Fibroblast of mammary gland (primary cell): ENCODE measurements at places on chromosomes 2 and 18.
A peak's percentile ranks its signal among the peaks of the same experiment; 100 is the strongest.

DNA sequence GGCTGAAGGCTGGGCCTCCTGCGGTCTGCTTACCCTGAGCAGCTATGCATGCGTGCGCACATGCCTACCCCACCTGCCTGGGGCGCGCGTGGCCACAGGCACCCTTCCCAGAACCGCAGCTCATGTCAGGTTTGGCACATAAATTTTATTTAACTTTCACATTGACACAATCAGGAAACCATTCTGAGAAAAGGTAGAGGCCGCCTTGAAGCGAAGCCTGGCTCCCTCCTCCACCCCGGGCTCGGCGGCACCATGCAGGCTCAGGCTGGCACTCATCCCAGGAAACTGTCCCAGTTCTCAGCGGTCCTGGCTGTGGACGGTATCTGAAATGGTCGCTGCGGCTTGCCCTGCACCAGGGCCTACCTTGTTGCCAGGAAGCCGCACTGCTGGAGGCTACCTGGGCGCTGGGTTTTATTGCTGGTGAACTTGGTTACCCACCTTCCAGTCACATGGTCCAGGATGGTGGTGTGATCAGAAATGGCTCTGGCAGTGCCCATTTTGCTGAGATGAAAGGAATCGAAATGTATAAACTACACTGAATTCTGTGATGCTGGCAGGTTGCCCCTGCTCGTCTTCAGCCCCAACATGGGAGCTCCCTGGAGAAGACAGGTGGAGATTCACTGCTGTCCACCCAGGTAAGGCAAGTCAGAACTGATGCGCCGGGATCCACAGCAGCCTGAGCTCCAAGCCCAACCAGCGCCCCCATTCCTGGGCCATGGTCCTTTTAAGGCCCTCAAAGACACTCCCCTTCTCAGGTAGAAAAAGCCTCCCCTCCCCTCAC, 25.5 kb downstream of the CHST10 start:
- no peak for DNase-seq

DNA sequence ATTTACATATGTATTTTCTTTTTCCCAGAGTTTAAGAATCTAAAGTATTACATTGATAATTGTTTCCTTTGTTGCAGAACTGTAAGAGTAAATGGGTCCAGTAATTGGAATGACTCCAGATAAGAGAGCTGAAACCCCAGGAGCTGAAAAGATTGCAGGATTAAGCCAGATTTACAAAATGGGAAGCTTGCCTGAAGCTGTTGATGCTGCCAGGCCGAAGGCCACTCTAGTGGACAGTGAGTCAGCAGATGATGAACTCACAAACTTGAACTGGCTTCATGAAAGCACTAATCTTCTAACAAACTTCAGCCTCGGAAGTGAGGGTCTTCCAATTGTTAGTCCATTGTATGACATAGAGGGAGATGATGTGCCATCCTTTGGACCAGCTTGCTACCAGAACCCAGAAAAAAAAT, 183.8 kb upstream of the STON1 start:
- peak; percentile 92 for DNase-seq

DNA sequence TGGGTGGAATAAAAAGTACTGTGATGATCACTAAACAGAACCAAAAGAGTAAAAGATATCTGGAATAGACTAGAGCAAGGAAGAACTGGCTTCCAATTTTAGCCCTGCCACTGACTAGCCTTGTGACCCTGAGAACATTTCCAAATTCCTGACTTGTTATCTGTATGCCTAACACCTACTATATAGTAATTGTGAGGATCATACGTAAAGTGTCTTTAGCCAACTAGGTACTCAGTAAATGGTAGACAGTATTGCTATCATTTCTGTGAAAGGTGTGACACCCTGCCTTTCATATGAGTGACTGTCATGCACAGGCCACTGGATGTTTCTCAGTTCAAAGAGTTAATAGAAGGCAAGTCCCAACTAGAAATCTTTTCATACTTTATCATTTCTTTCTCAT, 29.8 kb downstream of the CYTIP start:
- DNase-seq = no peak

GRCh38 chr2:206983161-206983859, 44.0 kb downstream of the CPO start:
- peak; percentile 70 for DNase-seq

DNA sequence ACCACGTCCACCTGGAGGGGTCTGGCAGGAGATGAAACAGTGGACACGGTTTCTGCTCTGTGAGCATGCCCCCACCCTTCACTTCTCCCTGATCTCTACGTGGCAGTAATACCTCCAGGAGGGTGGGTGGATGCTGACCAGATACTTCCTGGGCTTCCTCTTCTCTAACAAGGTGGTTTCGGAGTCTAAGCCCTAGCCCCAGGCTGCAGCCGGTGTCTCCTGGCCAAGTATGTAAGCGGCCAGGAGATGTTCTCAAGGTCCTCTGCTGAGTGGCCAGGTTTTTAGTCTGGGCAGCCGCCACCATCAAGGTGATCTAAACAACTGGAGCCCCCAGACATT, 101.8 kb upstream of the ASB18 start:
- DNase-seq = no peak

DNA sequence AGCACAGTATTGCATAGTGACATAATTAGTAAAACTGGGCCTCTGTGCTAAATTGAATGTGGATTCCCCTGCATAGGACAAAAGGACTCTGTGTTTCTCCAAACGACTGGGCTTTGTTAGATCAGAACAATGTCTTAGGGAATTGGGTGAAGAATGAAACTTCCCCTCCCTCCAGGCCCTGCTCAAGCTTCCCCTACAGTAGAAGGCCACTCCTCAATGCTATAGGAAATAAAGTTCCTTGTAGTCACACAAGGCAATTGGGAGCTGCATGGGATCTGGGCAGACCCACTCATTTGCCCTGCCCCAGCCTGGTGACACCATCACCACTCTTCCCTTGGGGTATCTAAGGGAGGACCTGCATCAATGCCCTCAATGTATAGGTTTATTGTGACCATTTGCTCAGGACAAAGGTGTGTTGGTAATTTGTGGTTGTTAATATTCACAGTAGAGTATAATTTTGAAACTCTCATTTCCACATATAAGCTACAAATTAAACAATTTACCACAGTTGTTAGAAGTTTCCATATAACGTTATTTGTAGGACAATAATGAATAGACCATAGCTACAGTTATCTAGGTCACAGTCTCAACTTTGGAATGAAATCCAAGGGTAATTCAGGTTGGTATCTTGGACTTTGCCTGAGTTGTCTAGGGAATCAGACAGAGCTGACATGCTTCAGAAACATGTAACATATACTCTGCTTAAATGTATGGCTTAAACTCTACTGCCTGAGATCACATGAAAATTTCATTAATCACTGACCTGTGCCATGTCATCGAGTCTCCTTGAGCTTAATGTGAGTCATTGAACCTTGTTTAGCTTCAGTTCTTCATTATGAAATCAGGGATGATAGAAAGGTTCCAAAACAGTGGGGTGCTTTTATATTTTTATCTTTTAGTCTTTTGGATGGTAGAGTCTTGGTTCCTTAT, 64.8 kb upstream of the DARS1 start:
- no peak for DNase-seq

DNA sequence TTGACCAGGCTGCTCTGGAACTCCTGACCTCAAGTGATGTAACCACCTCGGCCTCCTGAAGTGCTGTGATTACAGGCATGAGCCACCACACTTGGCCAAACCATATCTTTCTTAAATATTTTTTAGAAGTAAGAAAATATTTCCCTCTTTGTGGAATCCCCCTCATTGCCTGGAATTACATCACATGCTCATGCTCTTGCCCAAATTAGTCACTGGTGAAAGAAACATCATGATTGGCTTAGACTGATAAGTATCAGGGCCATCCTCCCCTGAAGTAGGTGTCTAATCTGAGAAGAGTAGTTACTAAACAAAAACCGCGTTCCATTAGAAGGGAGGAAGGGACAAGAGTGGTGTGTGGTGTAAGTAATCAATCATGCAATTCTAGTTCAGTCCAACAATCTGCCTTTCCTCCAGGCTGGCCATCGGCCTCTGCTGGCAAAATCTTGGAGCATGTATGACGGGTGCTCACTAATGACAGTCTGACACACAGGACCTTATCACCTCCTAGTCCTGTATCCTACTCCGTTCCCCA, 52.3 kb upstream of the SCG2 start:
- peak; percentile 45 for DNase-seq

DNA sequence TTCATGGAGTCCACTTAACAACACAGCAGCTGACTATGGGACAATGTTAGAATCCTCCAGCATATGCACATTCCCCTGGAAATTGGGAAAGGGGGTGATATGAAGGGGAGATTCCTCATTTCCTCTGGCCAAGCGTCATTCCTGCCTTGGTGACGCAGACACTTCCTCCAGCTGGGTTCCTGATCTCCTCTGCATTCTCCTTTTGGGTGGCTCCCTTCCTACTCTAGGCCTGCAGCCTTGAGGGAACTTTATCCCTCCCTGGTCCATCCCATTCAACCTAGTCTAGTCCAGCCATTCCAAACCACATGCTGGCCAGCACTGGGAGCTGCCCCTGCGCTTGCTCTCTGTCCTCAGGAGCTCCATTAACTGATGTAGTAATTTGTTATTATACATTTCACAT, 216.8 kb downstream of the VAPA start:
- DNase-seq = no peak

- DNase-seq = no peak
Measured at GRCh38 chr18:40437517-40437916, 1517.5 kb upstream of the PIK3C3 start.

DNA sequence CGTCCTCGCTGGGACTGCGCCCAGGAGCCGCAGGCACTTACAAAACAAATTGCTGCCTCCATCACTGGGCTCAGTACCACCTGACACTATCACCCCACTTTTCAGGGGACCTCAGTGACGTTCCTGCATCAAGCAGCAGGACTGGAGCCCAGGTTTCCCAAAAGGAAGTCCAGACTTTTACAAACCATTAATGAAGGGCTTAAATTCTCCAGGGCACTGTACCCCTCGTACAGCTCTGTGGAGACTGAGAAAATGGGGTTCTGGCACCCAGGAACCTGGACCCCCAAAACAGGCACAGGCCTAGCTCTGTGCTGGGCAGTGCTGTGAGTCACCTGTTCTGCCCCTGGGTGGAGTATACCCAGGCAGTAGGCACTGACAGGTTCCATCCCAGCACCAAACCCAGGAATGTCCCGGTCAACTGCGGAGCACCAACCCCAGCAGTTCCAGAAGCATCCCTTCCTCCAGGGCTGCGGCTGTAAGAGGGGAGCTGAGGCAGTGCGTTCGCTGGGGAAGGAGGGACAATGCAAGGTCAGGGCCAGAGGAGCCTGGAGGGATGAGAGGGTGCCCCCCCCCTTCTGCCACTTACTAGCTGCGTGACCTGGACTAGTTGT, 24.6 kb upstream of the NOTO start:
- DNase-seq = no peak

- peak; percentile 39 for DNase-seq
Measured at GRCh38 chr2:226398580-226398979, 401.0 kb downstream of the IRS1 start.

- no peak for DNase-seq
Measured at GRCh38 chr2:203379156-203379555, 51.0 kb downstream of the ABI2 start.

DNA sequence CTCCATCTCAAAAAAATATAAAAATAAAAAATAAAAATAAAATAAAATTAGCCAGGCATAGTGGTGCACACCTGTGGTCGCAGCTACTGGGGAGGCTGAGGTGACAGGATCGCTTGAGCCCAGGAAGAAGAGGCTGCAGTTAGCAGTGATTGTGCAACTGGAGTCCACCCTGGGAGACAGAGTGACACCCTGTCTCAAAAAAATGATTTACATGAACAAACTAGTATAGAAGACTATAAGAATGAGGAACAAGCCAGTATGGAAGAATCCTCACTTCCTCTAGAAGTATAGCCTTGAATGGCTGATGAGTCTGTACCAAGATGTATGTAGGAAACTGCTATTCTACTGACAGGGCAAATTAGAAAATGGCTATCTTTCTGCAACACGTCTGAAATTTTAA, 10.9 kb downstream of the YES1 start:
- DNase-seq = no peak

DNA sequence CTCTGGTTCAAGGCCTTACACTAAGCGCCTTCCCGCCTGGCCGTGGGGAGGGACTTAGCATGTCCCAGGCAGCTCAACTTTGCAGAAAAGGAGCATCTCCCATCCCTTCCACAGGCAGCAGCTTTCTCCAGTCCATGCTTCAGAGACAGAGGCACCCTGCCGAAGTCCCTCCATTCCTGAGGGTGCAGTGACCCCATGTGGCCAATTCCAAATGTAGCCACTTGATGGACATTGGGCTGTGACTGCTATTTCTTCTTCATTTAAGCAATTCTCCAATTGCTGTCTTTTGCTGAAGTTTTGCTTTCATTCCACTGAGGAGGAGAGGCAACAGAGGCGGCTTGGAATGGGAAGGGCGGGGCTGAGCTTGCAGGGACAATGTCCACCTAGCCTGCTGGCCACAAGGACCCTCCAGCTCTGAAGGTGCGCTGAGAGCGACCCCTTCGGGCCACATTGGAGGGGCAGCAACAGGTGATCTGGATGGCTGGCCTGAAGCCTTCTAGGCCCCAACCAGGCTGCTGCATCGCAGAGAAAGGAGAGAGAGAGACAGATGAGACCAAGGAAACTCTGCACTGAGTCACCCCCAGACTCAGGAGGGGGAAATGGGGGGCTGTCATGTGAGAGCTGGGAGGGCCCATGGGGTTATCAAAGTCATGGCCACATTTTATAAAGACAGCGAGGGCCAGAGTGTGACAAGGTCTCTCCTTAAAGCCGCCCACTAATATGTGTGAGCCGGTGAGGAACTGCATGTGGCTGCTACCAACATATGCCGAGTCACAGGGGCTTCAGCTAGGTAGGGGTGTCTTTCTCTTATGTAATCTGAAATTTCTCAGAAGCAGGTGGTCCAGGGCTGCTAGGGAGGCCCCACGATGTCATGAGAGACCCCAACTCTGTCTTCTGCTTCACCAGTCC, 61.3 kb downstream of the LONRF2 start:
- DNase-seq = peak; percentile 70

DNA sequence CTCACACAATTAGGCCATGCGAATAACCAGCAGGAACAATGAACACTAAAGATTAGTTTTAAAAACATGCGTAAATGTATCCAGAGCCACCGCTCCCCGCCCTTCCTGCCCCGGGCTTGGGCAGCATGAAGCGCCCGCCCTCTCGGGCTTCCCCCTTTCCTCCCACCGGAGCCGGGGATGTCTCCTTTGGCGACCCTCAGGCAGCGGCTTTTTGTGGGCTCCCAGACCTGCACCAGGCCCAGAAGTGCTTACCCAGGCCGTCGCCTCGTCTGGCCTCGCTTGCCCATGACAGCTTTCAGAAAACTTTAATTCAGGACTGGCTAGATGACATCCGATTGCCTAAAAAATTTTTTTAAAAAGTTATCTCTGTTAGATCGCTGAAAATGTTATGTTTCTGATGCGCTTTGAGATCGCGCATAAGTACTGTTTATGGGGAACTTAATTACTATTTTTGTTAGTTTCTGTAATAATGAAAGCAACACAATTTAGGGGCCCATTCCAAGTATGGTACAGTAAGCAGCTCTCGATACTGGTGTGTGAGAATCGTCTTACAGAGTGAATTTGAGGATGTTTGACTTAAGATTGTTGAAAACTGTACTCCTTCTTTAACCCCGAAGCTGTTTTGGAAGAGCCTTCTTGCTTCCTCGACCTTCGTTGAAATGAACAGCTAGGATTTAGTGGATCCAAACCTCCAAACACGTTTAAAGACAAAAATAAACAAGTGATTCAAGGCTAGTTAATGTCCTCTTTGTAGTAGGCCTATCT, 1.1 kb downstream of the MAP3K20 start:
- DNase-seq = peak; percentile 55

GRCh38 chr2:85707304-85707703, 13.1 kb downstream of the GNLY start:
- DNase-seq = peak; percentile 94
